ENCODE measurements at places on chromosomes 11 and 22.
A peak's percentile ranks its signal among the peaks of the same experiment; 100 is the strongest.

DNA sequence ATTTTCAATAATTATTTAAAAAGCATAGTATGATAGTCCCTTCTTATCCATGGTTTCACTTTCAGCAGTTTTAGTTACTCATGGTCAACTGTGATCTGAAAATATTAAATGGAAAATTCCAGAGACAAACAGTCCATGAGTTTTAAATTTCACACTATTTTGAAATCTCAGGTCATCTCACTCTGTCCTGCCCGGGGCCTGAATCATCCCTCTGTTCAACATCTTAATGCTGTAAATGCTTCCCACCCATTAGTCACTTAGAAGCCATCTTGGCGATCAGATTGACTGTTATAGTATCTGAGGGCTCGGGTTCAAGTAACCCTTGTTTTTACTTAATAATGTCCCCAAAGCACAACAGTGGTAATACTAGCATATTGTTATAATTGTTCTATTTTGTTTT, 1509.3 kb downstream of the FAM181B start:
- peak; percentile 74 for DNase-seq

DNA sequence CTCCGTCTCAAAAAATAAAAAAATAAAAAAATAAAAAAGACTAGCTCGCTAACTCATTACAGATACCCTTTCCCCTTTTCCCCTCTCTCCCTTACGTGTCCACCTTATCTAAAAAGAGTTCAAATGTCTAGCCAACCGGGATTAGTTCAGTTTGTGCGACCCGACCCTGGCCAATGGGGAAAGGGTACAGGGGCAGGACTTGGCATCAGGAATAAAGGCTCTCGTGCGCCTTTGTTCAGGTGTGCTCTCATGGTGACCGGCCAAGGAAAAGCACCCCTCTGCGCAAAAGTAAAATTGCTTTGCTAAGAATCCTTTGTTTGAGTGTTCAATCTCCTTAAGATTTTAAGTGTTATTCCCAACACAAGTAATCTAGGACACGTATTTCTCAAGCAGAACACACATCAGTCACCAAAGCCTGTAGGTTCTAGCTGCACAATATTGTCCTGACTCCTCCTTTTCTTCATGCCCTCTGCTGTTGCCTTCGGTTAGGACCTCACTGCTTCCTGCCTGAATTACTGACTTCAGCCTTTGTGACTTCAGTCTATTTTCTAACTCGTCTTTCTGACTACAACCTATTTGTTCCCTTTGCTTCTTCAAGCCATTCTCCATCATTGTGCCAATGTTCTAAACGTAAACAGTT, 20.7 kb upstream of the CECR2 start:
- DNase-seq = no peak

GRCh38 chr11:114077482-114078305, 18.2 kb downstream of the ZBTB16 start:
- no peak for DNase-seq

- peak; percentile 7 for DNase-seq
These were observed 539 bp upstream of the SLC36A4 start for GRCh38 chr11:93198215-93198845.

DNA sequence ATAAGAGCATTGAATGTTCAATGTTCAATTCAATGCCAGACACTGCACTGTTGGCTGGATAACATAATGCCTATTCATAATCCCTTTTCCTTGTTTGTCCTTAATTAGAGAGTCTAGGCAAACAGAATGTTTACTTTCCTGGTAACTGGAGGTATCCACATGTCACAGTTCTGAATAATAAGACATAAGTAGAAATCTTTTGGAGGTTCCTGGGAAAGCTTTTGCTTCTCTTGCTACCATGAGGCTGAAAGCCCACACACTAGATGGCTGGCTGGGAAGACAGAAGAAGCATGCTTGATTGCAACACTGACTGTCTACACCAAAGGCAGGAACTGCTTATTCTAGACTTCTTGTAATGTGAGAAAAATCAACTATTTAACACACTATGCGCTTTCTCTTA, 79.5 kb downstream of the GAB2 start:
- no peak for DNase-seq

- no peak for DNase-seq
These were observed 5.4 kb downstream of the KBTBD4 start for GRCh38 chr11:47573321-47573720.

DNA sequence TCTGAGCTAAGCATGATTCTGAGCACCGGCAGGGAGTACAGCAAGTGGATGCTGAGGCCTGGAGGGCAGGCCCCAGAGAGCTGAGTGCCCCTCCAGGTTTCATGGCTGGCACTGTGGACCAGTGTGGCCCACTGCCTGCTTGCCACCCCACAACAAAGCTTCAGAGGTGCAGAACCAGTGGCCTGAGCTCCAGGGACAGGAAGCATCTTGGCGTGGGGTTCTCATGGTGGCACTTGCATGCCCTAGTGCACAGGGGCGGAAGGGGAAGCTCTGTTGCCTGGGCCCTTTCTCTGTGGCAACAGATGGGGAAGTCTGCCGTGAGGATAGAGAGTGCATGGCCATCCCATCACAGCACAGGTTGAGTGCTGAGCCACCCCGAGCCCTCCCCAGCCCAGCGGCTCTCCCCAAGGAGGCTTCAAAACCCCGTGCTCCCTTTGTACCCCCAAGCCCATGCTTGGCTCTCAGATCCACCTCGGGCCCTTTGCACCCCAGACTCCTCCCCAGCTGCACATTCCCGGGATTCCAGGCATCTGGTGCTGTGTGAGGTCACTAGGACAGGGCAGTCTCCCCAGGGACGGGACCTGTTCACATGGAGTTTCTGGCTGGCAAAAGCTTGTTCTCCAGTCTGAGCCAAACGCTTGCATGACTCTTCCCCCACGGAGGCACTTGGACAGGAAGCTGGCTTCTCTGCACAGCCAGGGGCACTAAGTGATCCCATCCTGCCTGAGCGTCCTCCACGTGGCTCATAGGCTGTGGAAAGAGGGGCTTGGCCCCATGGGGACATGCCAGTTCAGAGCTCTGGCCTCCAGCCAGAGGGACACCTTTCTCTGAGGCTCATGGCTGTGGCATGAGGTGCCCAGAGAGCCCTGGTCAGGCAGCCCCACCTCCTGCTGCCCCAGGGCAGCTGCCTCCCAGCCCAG, 4.2 kb downstream of the SLC25A1 start:
- DNase-seq = peak; percentile 50

GRCh38 chr22:29117799-29118477, 45.1 kb downstream of the KREMEN1 start:
- no peak for DNase-seq

DNA sequence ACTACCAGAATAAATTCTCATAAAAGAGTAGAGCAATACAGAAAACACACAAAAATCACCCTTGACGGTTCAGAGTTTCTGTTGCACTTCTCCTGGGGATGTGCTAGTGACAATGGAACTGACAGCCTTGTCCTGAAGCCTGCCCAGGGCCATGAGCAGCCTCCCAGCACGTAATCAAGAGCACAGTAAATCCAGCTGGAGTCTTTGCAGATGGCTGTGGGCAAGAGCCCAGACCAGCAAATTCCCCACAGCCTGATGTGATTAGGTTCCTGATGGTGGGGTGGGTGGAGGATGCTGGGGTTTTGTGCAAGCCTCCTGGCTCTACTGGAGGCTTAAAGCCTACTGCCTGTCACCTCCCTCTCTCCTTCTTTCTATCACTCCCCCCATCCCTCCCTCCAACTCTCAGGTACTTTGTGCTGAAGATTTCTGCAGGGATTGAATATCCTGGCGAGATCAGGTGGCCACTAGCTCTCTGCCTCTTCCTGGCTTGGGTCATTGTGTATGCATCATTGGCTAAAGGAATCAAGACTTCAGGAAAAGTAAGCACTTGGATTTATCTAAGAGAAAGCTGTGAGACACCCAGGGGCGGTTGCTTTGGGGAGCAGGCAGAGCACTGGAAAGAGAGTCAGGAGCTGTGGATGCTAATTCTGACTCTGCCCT, 18.1 kb downstream of the SLC6A5 start:
- DNase-seq = no peak

DNA sequence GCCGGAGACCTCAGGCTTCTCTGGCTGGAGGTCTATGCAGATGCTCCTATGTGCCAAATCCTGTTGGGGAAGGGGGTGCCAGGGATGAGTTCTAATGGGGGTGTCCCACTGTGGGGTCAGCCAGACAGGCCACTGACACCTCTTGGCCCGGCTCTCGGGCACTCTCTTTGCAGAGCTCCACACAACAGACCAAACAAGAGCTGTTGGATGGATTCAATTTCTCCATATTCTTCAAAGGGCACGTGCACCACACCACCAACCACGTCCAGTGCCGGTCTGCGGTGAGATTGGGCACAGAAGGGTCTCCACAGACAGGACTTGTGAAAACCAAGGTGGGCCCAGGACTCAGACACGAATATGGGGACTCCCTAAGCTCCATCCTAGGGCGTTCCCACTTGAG, 2.2 kb upstream of the RGL4 start:
- no peak for DNase-seq

DNA sequence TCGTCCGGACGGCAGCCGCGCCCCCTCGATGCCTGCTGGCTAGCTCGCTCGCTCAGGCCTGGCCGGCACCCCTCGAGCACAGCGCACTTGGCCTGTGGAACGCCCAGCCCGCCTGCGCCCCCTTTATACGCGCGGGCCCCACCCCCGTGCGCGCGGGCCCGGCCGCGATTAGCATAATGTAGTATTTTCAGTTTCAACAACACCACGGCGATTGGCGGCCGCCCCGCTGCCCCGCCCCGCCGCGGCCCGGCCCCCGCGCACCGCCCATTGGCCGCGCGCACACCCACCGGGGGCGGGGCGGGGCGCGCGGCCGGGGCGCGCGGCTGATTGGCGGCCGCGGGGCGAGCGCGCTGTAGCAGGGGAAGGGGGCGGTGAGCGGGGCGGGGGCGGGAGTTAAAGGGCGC, at the start of gene CDKN1C:
TSS of gene CDKN1C (minus strand) at position 98 of the 404 bp plus-strand sequence. CDS start 319 bp downstream, outside the sequence.
- peak; percentile 60 for DNase-seq

GRCh38 chr22:25564320-25564978, at the start of gene GRK3:
Gene GRK3, plus strand, starts transcription at chr22:25564675. Its CDS starts 366 bp downstream, at chr22:25565041.
- DNase-seq = peak; percentile 18

DNA sequence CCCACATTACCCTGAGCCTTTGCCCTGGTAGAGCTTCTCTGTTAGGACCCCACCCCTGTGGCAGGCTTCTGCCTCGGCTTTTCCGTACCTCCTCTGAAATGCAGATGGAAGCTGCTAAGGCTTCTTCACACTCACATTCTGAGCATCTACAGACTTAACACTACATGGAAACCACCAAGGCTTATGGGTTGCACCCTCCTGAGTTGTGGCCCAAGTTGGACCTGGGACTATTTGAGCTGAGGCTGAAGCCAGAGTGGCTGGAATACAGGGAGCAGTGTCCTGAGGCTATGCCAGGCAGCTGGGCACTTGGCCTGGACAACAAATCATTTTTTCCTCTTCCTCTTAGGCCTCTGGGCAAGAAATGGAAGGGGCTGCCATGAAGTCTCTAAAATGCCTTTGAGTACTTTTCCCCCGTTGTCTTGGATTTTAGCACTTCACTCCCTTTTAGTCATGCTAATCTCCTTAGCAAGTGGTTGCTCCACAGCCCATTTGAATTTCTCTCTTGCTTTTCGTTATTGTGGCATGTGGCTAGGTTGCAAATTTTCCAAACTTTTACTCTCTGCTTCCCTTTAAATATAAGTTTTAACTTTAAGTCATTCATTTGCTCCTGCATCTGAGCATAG, 114.8 kb upstream of the FIBIN start:
- DNase-seq = no peak

DNA sequence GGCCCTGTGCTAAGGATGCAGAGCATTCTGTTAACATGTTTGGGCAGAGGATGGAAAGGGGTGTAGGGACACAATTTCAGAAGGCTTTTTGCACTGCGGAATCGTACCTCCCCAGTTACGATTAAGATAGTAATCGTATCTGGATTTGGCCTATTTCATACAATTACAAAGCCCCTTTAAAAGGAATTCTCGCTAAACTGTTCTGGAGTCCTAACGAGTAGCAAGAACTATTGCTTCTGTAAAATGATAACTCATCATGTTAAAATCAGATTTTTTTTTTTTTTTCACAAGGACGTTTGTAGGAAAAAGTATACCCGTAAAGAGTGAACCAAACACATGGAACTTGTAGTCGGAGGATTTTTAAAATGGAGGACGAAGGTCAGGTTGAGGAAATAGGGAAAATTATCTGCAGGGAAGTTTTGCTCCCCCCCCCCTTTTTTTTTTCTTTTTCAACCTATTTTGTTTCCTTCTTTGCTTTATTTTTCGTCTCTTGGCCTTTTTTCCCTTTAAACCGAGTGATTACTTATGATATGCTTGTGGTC, 934 bp downstream of the HSD17B12 start:
- no peak for DNase-seq

DNA sequence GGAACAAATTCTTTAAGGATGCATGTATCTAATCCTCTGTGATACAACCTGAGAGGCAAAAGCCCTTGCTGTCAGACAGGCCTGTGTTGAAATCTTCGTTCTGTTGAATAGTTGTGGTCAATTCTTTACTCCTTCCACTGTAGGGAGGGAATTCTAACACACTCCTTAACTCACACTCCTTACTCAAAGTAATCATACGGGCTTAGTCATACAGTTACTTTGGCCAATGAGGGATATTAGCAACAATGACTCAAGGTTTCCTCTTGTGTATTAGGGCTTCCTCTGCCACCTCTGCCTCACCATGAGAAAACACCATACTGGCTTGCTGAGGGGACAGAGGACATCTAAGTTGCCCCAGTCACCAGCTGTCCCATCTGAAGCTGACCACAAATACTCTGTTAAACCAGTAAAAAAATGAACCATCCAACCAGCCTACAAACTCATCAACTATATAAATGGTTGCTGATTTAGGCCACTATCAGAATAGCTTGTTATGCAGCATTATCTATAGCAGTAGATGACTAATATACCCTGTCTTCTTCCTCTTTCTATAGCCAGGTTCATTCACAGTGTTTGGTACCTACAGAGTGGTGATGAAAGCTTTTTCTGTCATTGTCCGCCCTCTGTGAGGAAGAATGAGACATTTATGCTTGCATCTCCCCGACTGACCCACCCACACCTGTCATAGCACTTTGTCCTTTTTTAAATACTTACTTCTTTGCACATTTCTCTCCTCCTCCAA, 322.8 kb upstream of the SYN3 start:
- peak; percentile 80 for DNase-seq

GRCh38 chr11:37171451-37171850, 573.4 kb upstream of the RAG2 start:
- DNase-seq = no peak

- peak; percentile 81 for DNase-seq
These were observed 10.8 kb upstream of the OR51D1 start for GRCh38 chr11:4626207-4627099.

DNA sequence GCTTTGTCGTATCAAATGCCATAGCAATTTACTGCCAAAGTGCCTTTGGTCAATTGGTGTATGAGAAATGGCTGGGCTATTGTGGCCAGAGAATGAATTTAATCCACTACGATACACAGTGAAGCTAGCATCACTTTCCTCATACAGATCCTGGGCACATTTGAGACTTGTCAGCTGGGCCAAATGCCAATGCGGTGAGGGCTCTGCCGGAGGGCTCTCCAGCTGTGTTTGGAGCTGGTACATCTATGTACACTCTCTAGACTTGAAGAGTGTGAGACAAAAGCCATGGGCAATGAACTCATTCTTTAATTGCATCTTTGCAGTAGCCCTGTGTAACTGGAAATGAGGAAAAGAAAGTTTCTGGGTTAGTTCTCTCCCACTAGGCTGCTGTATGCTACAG, 1052.9 kb downstream of the NTM start:
- DNase-seq = no peak

GRCh38 chr11:33532720-33533385, 167.8 kb downstream of the C11orf91 start:
- no peak for DNase-seq

All from brain microvascular endothelial cell (primary cell).